ENCODE measurements at places on chromosomes 2 and 18.

DNA sequence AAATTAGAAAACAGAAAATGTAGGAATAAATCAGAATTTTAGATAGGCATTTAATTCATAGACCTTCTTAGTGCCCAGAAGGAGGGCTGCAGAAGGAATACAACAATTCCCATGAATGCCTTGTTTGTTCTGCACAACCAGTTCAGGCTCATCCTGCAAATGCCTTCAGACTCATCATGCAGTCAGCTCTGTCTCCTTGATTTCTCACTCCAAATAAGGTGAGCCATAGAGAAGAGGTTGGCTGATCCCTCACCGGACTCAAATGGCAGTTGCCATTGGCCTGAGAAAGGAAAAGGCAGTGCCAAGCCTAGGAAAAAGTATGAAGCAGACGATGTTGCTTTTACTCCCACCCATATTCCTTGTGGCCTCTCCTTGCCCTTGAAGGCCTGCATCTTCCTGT lies 50.3 kb downstream of the DSC3 start:
- DNase-seq, result no peak

GRCh38 chr2:193502363-193503035 lies 1307.8 kb upstream of the TMEFF2 start:
- DNase-seq, result no peak

- no peak for DNase-seq
Measured at GRCh38 chr2:45083175-45083574, 73.9 kb upstream of the SIX2 start.

- no peak for DNase-seq
Measured at GRCh38 chr18:5893956-5894610, 1.2 kb downstream of the TMEM200C start.

- DNase-seq, result no peak
Measured at GRCh38 chr2:8441371-8441770, 240.5 kb upstream of the ID2 start.

DNA sequence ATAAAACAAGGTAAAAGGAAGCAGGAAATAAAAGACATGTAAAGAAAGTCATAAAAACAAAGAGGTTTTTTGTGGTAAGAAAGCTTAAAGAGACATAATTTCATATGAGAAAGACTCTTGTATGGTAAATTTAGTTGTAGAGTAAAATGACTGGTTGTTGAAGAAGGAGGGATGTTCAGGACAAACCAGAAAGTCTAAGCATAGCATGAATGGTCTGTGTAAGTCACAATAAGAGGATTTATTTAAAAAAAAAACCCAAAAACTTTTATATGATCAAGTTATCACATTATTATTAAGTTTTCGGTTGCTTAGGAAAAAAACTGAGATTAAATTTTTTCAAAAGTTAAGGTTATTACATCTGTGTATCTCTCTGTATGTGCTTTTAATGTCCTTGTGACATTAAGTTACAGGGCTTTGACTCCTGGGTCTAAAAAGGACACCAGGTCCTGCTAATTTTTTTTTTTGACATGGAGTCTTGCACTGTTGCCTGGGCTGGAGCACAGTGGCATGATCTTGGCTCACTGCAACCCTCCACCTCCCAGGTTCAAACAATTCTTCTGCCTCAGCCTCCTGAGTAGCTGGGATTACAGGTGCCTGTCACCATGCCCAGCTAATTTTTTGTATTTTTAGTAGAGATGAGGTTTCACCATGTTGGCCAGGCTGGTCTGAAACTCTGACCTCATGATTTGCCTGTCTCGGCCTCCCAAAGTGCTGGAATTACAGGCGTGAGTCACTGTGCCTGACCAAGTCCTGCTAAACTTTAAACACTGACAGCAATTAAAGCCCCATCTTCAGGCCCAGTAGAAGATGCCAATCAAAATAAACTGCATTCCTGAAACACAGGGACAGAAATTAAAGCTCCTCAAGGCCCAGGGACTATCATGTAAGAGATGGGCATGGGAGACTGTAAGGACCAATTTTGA lies 14.2 kb upstream of the OXER1 start:
- DNase-seq, result no peak
